ENCODE measurements at places on chromosomes 3 and 15. TPM values are rescaled to one million over a fixed set of nuclear protein-coding genes. Genes with fewer than 3 reads are reported as not detected.

Gene NEK11
- total RNA-seq: 1.1 TPM

DNA sequence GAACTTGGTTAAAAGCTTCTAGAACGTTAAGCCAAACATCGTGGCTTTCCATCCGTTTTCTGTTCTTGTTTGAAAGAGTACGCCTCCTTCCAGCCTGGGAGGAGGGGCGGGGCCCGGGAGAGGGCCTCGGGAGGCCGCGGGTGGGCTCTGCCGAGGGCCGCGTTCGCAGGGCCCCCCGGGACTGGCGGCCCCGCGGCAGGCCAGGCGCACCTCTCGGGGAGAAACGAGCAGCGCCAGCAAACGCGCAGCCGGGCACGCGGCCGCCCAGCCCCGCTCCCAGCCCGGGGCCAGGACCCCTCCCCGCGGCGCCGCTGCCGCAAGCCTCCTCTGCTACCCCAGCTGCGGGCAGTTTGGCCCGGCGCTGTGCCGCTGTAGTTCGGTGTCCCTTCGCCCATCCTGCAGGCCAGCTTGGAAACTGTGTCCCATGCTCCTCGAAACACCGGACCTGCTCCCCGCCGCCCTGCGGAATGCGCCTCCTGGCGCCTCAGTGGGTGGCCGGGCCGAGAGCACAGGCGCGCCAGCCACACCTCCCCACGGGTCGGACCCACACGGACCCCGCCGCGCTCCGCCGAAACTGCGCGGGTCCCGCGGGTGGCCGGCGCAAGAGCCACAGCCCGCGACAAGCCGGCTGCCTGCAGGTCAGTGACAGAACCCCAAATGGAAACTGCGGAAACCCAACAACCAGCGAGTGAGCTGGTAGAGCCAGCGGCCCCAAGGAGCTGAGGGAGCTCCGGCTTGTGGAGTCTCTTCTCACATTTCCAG, 2.3 kb downstream of the OCA2 start:
- DNase-seq: no peak

DNA sequence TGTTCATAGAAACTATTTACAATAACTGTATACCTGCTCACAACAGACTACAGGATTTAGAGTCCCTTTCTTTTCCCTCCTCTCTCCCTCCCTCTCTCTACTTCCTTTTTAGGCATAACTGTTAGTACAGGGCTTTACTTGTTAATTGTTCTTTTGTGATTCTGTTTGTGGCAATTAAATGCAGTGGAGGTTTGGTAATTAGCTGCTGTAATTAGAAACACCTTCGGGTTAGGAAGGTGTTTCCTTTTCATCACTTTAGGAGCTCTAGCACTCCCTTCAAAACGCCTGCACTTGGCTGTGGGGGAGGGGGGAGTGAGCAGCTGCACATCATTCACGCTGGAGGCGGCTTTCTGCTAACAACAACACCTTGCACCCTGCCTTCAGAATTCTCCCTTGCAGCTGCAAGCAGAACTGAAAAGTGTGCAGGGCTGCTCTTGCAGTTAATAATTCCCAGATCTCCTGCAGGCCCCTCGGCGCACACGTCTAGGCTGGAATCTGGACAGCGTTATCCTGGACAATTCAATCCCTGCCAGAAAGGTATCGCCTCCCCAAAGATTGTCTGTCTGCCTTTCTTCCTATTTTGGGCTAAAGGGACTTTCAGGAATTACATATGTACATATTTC, 242.6 kb upstream of the RGMA start:
- no peak for DNase-seq

Gene HESX1
- total RNA-seq: 0.43 TPM

Gene LIPC
- 1.7 TPM for total RNA-seq

- DNase-seq: peak; percentile 18
These were observed 291.7 kb downstream of the SUCLG2 start for GRCh38 chr3:67362686-67363085.

Gene ADAMTS9
- total RNA-seq: not detected

Gene GOLGA8J
- total RNA-seq: not detected

GRCh38 chr3:180358179-180358578, 243.8 kb upstream of the TTC14 start:
- DNase-seq: no peak

DNA sequence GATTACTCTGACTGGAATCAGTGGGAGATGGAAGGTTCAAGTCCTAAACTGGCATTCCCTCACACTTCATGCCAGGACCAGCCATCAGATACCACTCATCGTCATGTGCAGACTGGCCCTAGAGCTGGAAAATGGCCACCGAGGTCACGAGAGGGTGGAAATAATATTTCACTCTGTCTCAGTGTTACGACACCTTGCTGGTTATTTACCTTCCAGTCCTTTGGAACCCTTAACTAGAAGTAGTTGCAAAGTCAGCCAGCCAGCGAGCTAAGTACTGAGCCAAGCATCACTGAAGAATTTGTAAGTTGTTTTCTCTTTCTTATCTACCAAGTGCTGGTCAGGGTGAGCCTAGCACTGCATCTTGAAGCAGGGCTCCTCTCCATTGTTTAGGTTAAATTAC, 309.9 kb upstream of the RASGRP1 start:
- DNase-seq: no peak

- DNase-seq: no peak
These were observed 192.5 kb upstream of the TSC22D2 start for GRCh38 chr3:150215616-150216015.

- DNase-seq: no peak
These were observed 33.1 kb upstream of the ALDH1L1 start for GRCh38 chr3:126213379-126214028.

- no peak for DNase-seq
These were observed 50.1 kb downstream of the HCN4 start for GRCh38 chr15:73318463-73319351.

DNA sequence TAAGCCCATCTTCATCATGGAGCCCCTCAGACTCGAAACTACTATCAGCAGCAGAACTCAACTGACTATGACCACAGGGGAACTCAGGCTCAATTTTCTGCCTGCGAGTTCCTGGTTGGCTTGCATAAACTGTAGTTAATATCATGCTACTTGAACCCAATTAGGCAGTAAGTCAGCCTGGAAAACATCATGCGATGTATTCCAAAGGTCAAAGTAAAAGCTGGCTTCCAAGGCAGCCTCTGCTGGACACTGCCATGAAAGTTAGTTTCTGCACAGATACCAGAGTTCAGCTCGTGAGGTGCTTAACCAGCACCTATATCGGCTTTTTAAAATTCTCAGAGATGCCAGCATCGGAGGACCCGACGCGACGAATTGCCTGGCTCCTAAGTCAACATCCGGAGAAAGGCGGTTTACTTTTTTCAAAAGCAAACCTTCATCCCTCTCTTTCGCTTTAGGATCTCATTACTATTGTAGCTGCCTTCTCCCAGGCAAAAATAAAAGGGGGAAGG, 3.8 kb downstream of the ANP32A start:
- no peak for DNase-seq

- DNase-seq: no peak
These were observed 122.3 kb downstream of the ATP1B3 start for GRCh38 chr3:141998669-141999290.

DNA sequence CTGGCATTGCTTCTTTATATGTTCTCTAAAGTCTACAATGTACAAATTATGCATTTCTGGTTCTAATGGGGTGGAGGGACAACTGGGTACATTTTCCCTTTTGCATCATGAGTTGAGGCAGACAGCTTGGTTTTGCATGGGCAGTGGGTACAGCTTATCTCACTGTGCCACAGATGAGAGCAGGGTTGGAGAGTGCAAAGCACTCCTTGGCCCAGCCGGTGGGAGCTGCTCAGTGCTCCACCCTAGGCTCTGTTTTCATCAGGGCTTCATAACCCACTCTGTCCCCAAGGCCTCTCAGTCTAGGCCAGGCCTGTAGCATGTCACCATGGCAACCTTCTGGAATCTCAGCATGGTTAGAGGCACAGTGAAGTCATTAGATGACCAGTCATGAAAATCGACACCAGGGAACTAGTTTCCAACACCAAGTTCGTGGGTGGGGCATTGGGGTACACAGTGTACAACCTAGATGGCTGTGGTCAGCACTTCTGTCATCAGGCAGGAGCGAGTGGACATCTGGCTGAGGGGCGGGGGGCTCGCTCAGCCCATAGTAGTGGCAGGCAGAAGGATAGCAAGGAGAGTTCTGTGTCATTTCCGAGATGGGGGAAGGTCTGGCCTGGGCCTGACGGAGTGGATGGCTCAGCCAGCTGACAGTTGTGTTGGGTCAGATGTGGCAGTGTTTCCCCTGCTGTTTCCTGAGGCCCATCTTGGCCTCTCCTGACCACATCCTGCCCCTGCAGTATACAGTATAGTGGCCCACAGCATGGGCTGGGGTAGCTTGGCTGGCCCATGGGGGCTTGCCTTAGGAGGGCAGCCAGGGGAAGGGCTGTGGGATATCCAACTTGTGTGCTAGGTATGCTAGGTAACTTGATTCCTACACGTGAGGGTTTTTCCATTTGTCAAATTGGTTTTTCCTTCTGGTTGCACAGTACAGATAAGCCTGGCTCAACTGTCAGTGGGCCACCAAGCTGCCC, 75.7 kb upstream of the PRR23C start:
- DNase-seq: no peak

DNA sequence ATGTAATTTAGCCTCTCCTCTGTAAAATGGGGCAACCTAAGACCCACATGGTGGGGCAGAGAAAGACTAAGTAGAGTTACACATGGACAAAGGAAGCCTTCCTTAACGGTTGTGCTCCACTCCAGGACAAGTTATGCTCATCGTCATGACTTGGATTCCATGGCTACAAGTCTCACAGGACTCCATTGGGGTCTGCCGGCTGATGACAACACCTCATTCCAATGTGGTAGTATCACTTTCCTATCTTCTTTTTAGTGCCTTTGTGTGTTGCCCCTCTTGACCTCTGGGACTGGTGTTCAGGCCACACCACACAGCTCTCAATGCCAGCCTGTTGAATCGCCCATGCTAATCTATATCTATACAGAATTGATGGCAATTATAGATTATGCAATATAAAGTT, 181.3 kb upstream of the WNT5A start:
- DNase-seq: no peak

- DNase-seq: peak; percentile 9
These were observed 5.6 kb downstream of the SERPINI1 start for GRCh38 chr3:167740961-167741587.

GRCh38 chr3:157782236-157782635, 279.0 kb upstream of the VEPH1 start:
- DNase-seq: no peak

DNA sequence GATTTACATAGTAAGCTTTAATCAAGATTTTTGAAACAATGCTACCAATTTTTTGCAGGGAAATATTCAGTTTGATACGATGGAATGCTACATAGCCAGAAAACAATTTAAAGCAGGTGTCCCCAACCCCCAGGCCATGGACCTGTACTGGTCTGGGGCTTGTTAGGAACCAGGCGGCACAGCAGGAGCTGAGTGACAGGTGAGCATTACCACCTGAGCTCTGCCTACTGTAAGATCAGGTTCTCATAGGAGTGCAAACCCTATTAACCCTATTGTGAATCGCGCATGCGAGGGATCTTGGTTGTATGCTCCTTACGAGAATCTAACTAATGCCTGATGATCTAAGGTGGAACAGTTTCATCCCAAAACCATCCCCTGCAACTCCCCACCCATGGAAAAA, 322.6 kb upstream of the NECTIN3 start:
- no peak for DNase-seq

GRCh38 chr3:21446945-21447475, 304.0 kb downstream of the ZNF385D start:
- DNase-seq: no peak

Gene RSL24D1
- total RNA-seq: 94.0 TPM

- DNase-seq: no peak
These were observed 28.9 kb downstream of the PRICKLE2 start for GRCh38 chr3:64196236-64196929.

DNA sequence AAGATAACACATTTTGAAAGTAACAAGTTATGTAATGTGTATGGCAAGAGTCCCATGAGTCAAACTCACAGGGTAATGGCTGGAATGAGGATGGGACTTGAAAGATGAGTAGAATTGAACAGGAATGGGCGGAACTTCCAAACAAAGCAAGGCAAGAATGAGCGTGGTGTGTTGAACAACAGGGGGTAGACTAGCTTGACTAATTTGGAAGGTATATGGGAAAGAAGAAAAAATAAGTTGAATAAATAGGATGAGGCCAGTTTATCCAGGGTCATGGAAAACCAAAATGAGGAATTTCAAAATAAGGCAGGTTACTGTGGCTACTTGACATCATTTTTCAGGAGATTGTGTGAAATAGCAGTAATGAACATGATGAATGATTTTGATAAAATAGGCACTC, 2.5 kb upstream of the DPH6 start:
- no peak for DNase-seq

GRCh38 chr3:159829056-159829455, 159.6 kb upstream of the IL12A start:
- no peak for DNase-seq

- no peak for DNase-seq
These were observed 65.1 kb upstream of the KLF13 start for GRCh38 chr15:31261266-31262142.

Gene NEO1
- total RNA-seq: 12.5 TPM

Gene LRRC31
- total RNA-seq: 0.07 TPM

DNA sequence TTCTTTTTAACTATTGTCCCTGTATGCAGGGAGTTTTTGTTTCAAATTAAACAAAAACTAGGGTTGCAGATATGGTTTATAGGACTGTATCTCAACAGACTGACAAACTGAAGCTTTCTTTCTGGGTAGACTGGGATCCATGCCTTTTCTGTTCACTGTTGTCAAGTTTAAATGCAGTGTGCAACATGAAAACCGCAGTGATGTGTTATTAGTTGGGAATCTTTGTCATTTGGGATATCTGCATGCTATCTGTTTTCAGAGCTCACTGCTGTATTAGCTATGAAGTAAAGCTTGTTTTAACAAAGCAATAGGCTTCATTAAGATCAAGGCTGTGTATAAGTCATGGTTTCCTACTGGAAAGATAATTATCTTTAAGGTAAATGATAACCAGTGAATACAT, 21.4 kb upstream of the MCF2L2 start:
- DNase-seq: no peak

Gene ARPP21
- total RNA-seq: not detected

Gene TRH
- total RNA-seq: not detected

GRCh38 chr3:195172039-195172684, 98.8 kb downstream of the XXYLT1 start:
- no peak for DNase-seq

- DNase-seq: no peak
These were observed 189.4 kb upstream of the CHRM5 start for GRCh38 chr15:33778852-33779251.

DNA sequence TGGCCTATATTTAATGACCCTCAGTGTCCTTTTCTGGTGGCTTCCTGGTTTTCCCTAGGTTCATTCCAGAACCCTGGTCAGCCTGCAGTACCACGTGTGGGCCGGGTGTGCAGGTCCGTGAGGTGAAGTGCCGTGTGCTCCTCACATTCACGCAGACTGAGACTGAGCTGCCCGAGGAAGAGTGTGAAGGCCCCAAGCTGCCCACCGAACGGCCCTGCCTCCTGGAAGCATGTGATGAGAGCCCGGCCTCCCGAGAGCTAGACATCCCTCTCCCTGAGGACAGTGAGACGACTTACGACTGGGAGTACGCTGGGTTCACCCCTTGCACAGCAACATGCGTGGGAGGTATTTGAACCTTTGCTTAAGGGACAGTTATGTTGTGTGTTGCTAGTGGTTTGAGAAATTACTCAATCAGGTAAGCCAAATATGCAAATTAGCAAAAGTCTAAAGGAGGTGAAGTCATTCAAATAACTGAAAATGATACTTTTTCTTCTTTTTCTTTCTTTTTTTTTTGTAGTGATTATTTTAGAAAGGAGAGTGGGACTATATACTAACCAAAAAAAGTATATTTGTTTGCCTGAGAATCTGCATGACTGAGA, 259.2 kb downstream of the ADAMTSL3 start:
- DNase-seq: no peak

Measured in activated T-helper 2 cell treated with anti-CD3 and anti-CD28 coated beads, Interferon-gamma antibody, Interleukin-2, Interleukin-4, amounts not matched to agents 10 μg/mL and 5 μg/mL and 100 μg/mL, durations not matched to agents 14 hours and 24 hours and 36 hours (primary cell).